ENCODE measurements at places on chromosomes 2 and 18.
A peak's percentile ranks its signal among the peaks of the same experiment; 100 is the strongest.

- peak; percentile 66 for DNase-seq
Observed at GRCh38 chr18:23380001-23380550, 73.0 kb upstream of the RIOK3 start.

DNA sequence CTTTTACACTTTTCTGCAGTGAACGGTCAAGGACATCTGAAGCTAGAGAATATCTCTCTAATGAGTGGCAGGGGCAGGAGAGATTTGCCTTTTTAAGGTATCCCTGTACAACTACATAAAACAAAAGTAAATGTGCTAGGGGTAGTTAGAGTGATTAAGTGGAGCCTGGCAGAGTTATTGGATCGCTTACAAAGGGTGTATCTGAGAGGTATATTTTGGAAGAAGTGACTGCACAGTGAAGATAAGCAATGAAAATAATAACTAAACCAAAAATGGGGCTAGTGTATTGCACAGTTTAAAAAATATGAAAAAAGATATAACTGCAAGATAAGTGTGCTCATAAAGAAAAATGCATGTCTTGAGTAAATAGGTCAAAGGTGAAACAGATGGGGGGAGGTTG lies 193.5 kb upstream of the EPC2 start:
- no peak for DNase-seq

GRCh38 chr2:113370030-113370429 lies 67.5 kb upstream of the ZNG1B start:
- DNase-seq = no peak

DNA sequence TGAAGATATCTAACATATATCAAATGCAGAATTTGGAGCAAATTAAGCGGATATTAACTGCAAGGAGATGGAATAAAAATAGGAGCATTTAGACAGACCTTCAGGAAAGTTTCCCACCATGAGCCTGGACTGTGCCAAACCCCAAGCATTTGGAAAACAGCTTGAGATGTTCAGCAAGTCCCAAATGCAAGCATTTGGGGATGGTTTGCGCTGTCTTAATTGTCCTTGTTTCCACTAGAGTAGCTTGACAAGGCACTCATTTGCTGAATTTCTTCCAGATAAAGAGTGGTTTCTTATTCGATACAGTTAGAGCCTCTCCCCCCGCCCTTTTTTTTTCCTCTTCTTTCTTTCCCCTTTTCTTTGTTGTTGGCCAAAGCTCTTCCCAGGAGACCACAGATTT lies 77.1 kb upstream of the CDC42EP3 start:
- DNase-seq = no peak

- no peak for DNase-seq
Observed at GRCh38 chr2:197092431-197092830, 165.9 kb upstream of the PGAP1 start.

DNA sequence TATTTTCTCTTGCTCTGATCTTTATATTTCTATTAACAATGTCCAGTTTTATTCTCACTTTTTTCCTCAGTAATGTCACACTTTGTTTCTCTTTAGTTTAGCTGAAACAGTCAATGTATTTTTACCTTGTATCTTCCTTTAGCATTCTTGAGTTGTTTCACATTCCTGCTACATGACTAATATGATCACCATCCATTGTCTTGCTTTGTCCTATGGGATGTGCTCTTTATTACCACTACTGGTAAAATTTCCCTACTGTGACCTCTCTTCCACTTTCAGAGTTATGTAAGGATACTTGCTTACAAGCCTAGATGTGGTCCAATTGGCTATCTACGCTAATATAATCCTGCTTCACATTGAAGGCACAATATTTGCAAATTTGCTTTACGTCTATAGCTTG lies 457.9 kb downstream of the PIK3C3 start:
- peak; percentile 3 for DNase-seq

DNA sequence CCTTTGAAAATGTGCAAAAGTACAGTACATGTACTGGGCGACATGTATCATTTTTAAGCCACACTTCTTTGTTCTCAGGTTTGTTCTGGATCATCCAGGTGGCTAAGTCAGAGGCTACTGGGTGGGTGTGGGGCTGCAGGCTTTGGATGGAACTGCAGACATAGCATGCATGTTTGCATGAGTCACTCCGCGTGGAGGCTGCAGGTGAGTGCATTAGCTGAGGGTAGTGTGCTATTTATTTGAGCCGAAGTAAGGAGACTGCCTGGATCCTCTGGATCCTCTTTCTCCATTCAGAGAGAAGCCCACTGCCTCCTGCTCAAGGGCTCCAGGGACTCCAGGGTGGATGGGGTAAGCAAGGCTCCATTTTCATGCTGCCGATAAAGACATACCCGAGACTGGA lies 9.4 kb upstream of the NEURL3 start:
- no peak for DNase-seq

DNA sequence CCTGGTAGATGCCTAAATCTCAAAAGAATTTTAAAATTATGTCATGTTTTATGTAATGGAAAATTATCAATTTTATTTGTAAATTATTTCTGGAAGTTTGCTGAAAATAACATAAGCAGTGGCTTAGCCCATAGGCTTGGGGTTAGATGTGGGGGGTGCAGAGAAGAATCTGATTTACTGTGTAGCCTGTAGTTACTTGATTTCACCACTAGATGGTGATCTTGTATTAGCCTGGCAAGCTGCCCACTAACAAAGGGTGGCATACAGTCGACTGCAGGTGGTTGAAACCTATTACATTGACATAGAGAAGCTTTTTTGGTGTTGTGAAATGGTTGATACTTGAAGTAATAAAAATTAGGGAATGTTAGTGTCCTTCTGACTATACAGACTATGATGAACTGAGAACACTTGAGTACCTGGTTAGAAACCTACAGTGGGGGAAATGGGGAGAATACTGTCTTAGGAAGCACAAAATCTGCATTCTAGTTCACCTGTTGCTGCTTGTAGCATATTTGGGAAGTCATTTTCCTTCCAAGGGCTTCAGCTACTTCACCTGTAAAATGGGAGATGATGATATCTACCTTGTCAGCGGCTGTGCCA lies 191.0 kb upstream of the LHCGR start:
- peak; percentile 62 for DNase-seq

DNA sequence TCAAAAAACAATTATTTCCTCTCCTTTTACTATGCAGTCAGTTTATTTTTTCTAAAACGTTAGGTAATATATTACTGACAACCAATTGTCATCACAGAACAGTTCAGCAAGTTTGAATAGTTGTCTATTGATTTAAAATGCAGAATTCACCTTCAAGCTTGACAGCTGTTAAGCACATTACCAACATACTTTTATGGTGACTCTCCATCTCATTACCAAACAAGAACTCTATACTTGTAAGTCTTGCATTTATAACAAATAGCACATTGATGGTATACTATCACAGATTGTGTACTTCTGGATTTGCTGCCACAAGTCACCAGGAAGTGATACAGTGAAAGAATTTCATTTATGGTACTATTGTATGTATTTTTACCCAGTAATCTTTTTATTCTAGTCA lies 99.4 kb upstream of the PPP1CB start:
- peak; percentile 26 for DNase-seq

DNA sequence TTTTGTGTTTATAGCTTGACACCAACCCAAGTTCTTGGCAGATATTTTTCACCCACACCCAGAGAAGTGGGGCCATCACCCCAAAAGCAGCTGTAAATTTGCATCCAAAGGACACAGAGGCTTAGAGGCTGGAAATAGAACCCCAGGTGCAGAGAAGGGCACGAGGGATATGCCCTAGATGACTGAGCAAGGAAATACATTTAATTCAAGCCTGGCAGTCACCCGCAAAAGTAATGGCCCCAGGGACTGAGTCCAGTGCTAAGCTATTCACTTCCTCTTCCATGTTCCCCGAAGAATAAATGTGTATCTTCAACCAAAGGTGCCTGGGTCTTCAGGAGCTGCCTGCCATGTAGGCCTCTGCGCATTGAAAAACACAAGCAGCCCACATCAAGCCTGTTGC lies 14.0 kb upstream of the REG3G start:
- DNase-seq = no peak

- DNase-seq = no peak
Observed at GRCh38 chr2:222232372-222232771, 66.4 kb downstream of the PAX3 start.
